ENCODE measurements at places on chromosomes 1 and 21.

- no peak for DNase-seq
Measured at GRCh38 chr1:29758781-29759499, 522.6 kb downstream of the PTPRU start.

GRCh38 chr1:117852853-117853553 is 76.4 kb downstream of the GDAP2 start:
- no peak for DNase-seq

- DNase-seq: no peak
Measured at GRCh38 chr1:96427616-96428015, 294.0 kb upstream of the PTBP2 start.

DNA sequence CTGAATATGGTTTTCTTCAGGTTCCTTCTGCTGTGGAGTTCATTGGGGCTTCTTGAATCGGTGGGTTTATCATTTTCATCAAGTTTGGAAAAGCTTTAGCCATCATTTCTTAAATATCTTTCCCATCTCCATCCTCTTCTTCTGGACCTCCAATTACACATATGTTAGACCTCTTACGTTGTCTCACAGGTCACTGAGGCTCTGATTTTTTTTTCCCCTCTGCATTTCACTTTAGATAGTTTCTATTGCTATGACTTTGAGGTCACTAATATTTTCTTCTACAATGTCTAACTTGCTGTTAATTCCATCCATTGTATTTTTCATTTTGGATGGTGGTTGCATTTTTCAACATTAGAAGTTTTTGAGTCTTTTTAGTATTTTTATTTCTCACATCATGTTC is 47.3 kb upstream of the CASZ1 start:
- DNase-seq: no peak

DNA sequence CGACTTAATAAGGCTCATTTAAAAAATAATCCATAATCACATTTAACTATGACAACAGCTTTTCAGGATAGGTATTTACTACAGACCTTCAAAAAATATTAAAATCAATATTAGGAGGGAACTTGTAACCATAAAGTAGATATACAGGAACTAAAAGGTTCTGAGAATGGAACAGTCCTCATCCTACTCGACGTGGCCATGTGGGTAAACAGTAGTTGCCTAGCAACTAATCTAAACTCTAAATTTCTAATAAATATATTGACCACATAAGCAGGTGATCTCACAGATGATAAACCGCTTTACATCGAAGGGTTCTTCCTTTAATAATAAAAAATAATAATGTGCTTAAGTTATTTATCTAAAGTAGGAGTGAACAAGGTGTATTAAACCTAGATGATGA is 7.9 kb downstream of the AKT3 start:
- DNase-seq: no peak

GRCh38 chr1:172089768-172090510 is 248.6 kb downstream of the DNM3 start:
- DNase-seq: peak; percentile 12

DNA sequence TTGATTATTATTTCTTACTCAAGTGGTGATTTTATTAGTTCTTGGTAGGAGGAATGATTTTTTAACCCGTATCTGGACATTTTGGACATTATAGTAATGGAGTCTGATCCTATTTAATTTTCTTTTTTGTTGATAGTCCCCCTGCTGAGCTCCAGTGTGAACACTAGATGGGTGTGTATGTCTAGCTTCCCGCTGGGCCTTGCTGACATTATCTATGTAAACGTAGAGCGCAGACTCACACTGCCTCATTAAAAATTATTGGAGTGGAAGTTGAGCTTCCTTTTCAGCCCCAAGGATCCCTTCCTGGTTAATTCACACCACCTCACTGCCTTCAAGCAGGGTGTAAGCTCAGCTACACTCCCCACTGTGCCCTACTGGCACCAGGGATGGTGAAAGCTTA is 467.6 kb upstream of the PKN2 start:
- DNase-seq: no peak

DNA sequence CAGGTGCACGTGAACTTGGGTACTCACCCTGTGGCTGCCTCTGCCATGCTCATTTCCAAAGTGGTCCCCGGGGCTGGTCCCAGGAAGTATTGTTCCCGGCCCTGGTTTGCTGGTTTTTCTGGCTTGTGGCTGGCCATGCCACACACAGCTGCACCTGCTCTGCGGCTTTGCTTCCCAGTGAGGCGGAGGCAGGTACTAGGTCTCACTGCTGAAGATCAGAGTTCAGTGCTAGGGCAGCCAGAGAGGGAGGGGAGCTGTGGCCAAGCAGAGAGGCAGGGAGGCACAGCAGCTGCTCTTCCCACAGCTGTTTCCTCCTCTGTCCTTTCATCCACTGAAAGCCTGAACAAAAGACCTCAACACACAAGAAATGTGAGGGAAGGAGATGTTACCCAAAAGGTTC is 30.5 kb downstream of the ENO1 start:
- no peak for DNase-seq

DNA sequence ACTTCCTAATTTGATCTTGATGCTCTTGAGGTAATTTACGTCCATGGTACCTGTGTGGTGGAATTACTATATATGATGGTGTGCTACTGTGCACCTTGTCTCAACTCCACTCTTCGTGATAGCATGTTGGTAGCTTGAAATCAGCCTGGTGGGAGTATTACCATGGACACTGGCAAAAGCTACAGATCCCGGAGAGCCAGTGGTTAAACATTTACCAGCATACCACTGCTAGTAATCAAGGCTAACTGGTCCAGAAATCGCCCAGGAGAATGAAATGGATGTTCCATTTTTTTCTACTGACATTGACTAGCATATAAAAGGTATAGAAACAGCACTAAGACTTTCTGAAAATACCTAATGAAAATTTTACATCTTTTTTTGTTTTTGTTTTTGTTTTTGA is 30.6 kb downstream of the ELK4 start:
- no peak for DNase-seq

GRCh38 chr1:203569490-203570318 is 56.9 kb upstream of the ATP2B4 start:
- peak; percentile 27 for DNase-seq

- no peak for DNase-seq
Measured at GRCh38 chr1:151292207-151293030, 10.3 kb downstream of the ZNF687 start.

- no peak for DNase-seq
Measured at GRCh38 chr1:226402739-226403165, 5.1 kb downstream of the PARP1 start.

DNA sequence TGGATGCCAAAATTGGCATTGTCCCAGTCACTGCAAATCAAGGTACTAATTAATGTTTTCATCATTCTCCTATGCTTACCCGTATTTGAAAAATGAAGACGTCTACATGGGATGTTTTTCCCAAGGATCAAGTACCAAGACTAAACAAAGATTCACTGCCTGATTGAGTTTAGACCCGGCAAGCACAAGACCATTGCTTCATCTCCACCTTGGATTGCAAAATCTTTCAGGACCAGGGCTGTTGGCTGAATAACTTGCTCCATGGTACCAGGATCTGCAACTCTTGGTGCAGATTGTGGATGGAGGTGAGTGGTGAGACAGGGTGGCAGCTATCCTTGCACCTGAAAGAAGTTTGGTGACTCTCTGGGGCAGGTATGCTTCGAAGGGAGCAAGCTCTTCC is 122.5 kb upstream of the ETS2 start:
- peak; percentile 11 for DNase-seq

DNA sequence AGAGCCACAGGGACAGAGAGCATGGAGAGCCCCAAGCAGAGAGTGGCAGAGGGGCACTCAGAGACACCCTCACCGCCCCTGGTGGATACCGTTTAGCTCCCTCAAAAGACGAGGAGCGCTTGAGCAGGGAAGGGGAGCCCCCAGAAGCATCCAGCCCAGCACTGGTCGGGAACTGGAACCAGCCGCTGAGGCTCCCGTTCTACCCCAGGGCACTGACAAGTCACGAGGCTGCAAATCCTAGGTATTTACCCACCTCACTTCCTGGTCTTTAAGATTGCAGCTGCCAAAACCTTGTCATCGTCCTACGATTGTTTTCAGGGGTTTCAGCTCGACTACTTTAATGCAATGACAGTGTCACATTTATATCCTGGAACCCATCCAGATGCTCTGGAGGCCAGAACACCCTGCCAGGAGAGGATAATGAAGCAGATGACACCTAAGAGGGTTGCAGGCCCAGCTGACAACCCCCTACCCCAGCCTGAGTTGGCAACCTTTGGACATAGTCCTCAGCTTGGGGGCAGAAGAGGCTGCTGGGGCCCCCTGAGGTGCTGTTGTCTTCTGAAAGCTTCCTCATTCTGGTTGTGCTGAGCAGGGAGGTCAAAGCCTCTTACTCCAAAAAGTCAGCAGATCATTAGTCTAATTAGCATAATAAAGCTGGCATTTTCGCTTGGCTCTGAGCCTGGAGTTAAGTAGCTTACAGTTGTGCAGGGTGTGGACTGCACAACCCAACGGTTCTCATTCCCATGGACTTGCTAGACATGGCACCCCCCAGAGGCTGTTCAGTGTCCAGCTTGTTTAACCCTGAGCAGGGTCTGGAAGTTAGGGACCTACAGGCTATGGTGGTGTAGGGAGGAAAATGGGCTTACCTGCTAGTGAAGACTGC is 20.6 kb upstream of the BACE2 start:
- no peak for DNase-seq

DNA sequence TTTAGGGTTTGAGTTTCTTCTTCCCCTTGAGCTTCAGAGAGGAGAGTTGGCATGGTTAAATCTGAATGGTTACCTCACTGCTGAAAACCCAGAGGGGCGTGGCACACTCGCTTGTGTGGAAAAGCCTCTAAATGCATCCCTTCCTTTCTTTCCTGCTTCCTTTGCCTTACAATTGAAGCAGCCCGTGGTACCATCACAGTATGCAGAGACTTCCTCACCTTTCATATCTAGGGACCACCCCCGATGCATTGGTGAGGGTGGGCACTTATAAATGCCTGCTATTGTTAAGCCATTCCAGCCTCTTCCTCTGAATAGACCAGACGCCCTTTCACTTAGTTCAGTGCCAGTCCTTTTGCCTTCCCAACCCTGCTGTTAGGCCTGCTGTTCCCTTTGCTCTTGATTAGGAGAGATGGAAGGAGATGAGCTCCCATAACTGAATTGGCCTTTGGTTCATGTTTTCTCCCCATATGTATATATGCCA is 21.9 kb upstream of the LAX1 start:
- no peak for DNase-seq

DNA sequence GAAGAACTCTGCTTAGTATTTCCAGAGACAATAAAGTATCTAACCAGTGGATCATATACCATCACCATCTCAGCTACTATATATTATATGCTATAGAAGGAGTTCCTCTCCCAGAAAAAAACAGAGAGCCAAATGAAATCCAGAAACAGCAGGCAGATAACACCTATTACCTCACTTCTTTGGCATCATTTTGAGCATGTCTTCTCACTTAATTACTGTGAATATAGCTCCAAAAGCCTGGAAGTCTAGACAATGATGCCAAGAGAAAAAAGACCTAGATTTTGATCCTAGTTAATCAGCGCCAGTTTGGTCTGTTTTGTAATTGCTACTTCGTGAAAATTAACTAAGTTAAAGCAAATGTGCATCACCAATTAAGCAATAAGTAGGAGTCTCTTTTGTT is 131.3 kb downstream of the EIF4G3 start:
- no peak for DNase-seq

DNA sequence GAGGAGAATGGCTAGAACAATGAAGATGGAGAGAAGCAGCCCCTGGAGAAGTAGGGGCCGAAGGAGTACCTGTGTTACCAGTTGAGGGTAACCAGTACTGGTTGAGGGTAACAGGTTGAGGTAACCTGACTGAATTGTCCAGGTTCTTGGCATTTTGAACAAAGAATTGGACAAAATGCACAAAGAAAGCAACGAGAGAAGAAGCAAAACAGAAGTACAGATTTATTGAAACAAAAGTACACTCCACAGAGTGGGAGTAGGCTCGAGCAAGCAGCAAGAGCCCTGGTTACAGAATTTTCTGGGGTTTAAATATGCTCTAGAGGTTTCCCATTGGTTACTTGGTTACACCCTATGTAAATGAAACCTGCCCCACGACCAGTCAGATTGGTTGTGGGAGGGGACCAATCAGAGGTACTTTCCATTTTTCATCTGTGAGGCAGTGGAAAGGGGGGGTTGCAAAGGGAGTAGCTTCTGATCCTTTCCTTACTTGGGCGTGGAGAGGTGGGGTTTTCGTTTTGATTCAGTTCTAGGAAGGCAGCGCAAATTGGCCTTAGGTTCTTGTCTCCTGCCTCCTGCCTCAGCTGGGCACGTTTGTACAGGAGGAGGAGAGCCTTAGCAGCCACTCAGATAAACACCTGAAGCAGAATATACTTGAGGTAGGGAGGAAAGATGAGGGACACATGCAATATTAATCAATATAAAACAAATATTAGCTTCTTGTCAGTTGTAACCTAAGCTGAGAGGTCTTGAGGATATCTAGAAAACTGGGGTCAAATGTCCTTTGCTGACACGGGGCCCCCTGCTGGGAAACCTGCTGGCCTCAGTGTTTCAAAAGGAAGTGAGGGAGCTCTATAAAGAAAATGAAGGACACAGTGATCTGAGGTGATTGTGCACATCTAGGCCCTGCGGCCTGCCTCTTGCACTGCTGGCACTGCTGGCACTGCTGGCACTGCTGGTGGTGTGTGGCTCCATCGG is 14.3 kb upstream of the LSM10 start:
- no peak for DNase-seq

GRCh38 chr1:7470904-7471638 is 300.0 kb upstream of the VAMP3 start:
- DNase-seq: peak; percentile 99

- no peak for DNase-seq
Measured at GRCh38 chr1:238485057-238485911, 594.6 kb upstream of the ZP4 start.

- DNase-seq: peak; percentile 42
Measured at GRCh38 chr1:218665221-218665620, 320.1 kb downstream of the TGFB2 start.

GRCh38 chr1:41433501-41433900 is 51.0 kb downstream of the EDN2 start:
- no peak for DNase-seq

DNA sequence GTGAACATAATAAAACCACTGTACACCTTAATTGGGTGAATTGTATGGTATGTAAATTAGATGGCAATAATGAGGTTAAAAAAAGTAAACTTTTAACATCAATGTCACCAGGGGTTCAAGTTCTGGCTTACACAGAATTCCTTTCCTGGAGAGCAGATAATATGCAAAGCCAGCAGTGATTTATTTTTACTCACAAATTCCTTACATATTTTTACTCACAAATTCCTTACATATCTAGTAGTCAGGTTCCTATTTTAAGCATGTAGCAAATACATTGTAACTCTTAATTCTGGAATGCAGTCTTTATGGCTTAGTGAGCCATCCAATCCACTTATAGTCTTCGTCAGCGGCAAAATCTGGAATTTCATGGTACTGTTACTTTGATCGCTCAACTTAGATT is 1.3 kb upstream of the UBE4B start:
- DNase-seq: peak; percentile 86

GRCh38 chr1:65872301-65872700 is 79.6 kb downstream of the PDE4B start:
- DNase-seq: no peak

DNA sequence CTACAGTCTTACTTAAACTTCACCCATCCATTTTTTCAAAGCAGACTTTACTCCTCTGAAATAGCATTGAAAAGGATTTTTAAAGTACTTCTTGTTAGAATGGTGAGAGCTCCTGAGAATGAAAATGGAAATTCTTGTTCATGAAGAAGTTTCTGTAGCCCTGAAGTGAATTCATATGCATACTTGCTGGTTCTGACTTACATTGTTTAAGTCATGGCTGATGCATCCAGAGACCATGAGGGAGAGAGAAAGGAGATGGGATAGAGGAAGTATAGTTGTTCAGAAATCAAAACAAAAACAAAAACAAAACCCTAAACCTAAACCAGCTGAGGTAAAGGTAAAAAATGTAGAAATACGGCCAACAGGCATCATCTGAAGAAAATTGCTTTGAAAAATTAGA is 27.1 kb upstream of the SAMSN1 start:
- DNase-seq: no peak
